ENCODE measurements at places on chromosomes 7 and 10. TPM values are rescaled to one million over a fixed set of nuclear protein-coding genes. Genes with fewer than 3 reads are reported as not detected.

The HTRA1 gene
- total RNA-seq = 2.4 TPM

The DUSP5 gene
- total RNA-seq = 55.8 TPM

- DNase-seq = no peak
Observed at GRCh38 chr10:87799860-87800259, 18.2 kb downstream of the ATAD1 start.

The NEUROG3 gene
- total RNA-seq = not detected

- DNase-seq = peak; percentile 69
Observed at GRCh38 chr7:98878365-98879197, at the start of gene TRRAP. TRRAP (plus strand) TSS chr7:98878532; CDS start chr7:98881151, 2,619 bp downstream.

The MYO1G gene
- total RNA-seq = 0.39 TPM

- DNase-seq = no peak
Observed at GRCh38 chr7:47498229-47499056, 83.5 kb downstream of the TNS3 start.

- no peak for DNase-seq
Observed at GRCh38 chr7:117190104-117190503, 132.8 kb downstream of the WNT2 start.

The TMEM196 gene
- not detected for total RNA-seq

DNA sequence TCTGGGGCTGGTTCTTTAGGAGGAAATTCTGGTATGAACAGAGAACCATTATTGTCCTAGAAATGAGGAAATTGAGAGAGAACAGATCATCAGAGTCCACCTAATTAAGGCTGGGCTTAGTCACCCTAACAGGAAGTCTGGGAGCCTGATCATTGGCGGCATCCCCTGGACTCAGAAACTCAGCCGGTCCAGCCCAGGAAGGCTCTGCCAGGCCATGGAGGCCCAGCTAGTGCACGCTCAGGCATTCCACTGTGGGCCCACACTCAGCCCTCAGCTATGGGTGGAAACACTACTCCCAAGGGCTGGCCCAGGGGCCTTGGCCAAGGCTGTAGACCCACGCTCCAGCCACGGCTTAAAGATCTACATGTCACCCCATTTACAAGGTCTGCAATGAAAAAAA lies 109.2 kb downstream of the PTPN20 start:
- DNase-seq = no peak

DNA sequence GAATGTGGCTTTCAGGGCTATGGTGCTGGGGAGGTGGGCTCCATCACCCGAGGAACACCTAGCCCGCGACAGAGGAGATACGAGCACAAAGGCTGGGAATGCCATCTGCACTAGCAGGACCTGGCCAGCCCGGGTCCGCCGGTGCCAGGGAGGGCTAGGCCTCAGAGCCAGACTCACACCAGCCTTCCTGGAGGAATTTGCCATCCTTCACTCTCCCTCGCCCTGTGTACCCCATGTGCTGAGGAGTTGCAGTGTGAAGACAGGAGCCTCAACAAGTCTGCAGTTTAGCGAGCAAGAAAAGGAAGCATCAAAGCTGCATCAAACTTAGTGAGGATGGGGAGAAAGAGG lies 123.6 kb upstream of the JCAD start:
- no peak for DNase-seq

DNA sequence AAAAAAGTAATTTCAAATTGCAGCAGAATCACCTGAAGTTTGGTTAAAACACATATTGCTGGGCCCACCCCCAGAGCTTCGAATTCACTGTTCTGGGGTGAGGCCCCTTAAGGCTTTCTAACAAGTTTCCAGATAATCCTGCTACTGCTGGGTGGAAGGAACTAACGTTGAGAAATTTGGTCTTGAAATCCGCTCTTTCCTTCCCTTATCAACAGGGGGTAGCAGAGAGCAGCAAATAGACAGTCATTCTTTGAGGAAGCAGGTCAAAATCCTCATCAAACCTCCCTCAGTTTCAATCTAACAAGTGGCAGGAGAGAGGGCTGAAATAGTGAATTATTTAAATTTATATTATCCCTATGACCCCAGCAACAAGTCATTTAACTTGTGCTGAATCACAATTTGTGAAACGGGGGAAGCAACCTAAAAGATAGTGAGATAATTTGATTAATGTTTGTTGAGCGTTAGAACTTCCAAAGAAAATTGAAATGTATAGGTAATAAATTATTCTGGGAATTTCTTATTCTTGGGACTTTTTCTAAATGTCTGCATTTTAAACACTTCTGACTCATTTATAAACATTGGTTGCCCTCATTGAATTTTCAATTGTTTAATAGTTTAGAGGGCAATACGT lies 21.7 kb upstream of the MALSU1 start:
- DNase-seq = peak; percentile 78

The HOGA1 gene
- total RNA-seq = 7.9 TPM

- no peak for DNase-seq
Observed at GRCh38 chr10:70759781-70760180, 25.4 kb downstream of the TBATA start.

DNA sequence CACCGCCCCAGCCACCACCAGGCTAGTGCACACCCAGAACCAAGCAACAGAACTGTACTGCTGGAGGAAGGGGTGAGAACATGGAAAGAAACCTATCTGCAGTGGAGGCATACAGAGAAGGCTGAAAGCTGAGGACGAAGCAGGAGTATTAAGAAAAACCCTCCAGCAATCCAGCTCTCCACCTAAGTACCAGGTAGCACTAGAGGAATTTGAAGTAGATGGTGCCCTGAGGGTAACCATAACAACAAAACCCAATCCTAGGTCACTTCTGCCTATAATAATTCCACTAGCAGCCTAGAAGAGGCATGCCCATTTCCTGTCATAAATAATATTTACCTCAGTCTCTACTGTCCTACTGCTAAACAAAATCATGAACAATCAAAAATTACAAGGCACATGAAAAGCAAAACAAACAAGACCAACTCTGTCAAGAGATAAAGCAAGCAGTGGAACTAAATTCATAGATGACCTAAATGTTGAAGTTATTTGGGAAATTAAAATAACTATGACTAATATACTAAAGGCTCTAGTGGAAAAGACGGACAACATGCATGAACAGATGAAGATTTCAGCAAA lies 51.1 kb downstream of the HYCC1 start:
- DNase-seq = no peak

GRCh38 chr7:36979810-36980248 lies 255.5 kb upstream of the AOAH start:
- DNase-seq = no peak

The CPA5 gene
- total RNA-seq = not detected

GRCh38 chr7:46480619-46481018 lies 559.5 kb upstream of the IGFBP3 start:
- no peak for DNase-seq

The ARL5B gene
- total RNA-seq = 15.3 TPM

The CYP2C19 gene
- 4.5 TPM for total RNA-seq

The PPP1R3A gene
- not detected for total RNA-seq

The TEX36 gene
- total RNA-seq = not detected

DNA sequence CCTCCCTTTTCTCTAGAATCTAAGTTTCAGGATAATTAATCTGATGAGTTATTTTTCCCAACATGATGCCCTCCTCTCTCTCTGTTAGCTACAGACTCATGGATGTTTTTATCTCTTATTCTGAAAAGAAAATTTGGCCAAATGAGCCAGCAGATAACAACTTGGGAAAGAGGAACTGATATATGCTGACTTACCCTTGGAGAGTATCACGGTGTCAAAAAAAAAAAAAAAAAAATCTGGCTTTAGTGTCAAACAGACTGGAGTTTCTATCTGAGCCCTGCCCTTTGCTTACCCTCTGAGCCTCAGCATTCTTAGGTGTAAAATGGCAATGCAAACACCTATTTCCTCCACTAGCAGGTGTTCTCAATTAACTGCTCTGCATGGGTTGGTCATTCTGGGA lies 190.4 kb downstream of the AHR start:
- DNase-seq = no peak

DNA sequence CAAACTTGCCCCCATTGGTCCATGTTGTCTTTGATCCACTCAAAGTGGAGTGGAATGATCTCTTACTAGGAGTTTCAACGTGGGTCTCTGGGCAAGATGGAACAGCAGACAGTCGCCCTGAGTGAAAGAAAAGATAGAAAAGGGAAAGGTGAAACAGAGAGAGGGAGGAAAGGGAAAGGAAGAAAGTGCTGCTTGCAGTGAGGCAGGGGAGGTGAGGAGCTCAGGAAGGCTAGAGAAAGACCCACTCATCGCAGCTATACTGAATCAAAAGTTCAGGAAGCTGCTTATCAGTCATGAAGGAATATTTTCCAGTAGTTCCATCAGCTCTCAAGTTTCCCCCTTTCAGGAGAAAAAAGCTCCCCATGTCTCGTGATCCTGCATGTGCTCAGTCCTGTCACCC lies 86.9 kb downstream of the ZNF467 start:
- DNase-seq = no peak
